SK-MEL-5 (cell line): ENCODE measurements at places on chromosomes 3 and 15. TPM values are rescaled to one million over a fixed set of nuclear protein-coding genes. Genes with fewer than 3 reads are reported as not detected.
A peak's percentile ranks its signal among the peaks of the same experiment; 100 is the strongest.

DNA sequence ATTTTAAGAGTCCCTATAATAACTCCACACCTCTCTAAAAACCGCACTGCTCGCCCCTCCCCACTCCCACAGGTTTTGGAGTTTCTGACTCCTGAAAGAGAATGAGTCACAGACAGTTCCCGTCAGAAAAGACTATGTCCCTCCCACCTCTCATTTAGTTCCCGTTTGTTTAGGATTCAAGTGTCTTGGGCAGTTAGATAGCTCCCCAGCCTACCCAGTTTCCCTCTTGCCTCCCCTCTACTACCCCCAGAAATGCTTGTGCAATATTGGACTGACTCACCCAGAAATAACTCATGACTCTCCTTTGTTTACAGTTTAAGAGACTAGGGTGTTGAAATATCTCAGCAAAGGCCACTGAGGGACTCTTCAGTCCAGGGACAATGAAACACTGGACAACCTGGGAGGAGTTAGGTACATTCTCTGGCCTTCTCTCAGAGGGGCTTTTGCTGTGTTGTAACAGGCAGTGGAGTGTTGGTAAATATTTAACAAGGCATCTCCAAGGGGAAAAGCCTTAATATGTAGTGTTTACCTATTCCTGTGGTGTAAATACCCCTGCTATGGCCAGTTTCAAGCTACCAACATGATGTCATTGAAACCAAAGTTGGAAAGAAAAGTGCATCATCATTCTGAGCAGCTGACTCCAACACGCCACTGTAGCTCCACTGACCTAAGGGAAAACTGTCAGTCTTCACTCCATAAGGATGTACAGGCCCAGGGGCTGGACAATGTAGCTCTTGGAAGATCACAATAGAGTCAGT lies 96.1 kb upstream of the CHD2 start:
- peak; percentile 90 for DNase-seq

- no peak for DNase-seq
Measured at GRCh38 chr3:106488331-106488730, 619.5 kb upstream of the CBLB start.

DNA sequence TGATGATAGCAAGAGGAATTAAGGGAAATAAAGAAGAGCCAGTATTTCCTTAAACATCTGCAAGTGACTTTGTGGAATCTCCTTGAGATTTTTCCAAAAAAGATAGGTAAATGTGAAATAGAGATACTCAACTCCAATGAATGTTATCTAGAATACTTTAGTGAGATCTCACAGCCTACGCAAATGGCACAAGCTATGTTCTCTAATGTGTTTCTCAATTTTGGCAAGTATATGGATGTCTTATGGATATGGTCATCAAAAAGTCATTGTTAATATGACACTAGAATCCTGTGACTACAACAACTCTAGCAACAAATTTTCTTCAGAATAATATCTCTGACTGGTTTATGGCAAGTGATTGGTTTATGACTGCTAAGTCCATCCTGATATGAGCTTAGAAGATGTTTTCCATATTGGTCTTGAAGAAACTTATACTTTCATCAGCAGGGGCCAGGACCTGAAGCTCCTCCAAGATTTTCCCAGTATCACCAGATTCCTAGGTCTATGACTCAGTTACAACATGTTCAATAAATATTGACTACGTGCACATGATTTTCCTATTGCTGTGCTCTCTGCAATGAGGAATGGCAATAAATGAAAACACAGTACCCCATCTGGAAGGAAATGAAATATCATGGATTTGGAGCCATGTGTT lies 170.9 kb upstream of the THBS1 start:
- no peak for DNase-seq

DNA sequence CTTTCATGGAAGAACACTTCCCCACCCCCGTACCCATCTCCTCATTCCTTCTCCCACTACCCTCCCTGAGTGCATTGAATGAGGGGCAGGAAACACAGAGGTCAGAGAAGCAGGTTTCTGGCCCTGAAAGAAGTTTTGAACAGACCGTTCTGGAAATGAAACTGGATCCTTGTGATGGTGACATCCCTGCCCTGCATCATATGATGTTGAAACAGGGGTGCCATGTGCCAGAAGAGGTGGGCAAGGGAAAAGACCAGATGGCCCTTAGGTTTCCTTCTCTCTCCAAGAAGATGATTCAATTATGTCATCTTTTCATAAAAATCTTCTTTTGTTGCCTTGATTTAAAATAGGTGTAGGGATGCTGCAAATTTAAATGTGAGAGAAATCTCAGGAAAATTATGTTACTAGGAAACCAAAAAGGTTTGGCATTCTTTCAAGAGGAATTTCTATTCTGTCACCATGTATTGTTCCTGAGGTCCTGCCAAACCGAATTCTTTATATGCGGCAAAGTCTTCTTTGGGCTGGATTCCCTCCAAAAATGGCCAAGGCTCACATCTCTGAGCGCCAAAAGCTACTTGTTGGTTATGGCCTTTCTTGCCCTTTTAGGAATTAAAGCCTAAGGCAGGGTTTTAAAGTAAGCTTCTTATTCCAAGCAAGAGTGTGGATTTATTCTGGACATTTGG lies 19.9 kb upstream of the TNFAIP8L3 start:
- no peak for DNase-seq

- DNase-seq, result no peak
Measured at GRCh38 chr3:17964108-17964507, 221.7 kb upstream of the TBC1D5 start.

- DNase-seq, result no peak
Measured at GRCh38 chr3:61601831-61602230, 40.5 kb downstream of the PTPRG start.

DNA sequence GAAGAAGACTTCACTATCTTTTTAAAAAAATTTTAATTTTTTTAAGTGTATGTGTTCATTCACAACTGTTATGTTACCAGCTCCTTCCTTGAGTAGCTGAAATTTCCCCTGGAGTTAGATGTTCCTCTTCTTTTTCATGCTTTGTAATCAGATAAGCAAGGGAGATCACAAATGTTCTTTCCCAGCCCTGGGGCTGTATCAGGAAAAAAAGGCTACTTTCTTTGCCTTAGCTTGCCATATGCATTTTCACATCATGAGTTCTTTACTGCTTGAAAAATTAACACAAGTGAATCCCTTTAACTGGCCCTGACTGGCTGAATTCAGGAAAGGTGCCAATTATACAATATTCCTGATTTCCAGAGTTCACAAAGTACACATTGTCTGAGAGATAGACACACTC lies 353.2 kb upstream of the ATP11B start:
- peak; percentile 97 for DNase-seq

GRCh38 chr3:169811631-169812331 lies 889 bp upstream of the LRRIQ4 start:
- peak; percentile 15 for DNase-seq

GRCh38 chr15:53586799-53587198 lies 172.7 kb downstream of the WDR72 start:
- DNase-seq, result peak; percentile 86

DNA sequence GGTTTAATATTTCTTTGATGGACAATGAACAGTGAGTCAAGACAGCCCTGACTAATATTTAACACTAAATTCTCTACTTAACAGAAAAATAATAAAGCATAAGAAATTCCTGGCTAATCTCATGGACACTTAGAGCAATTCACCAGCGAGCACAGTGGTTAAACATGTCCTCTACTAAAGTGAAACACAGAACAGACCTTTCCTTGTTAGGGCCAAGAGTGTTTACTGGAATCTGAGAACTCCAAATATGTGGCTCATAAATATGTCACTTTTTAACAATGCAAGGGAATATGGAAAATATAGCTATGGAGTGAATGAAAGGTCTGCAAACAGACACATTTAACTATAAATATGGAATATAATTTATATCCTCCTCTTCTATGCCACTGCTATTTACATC lies 18.6 kb upstream of the IGSF10 start:
- DNase-seq, result peak; percentile 41

- DNase-seq, result no peak
Measured at GRCh38 chr3:145943952-145944351, 217.0 kb downstream of the PLOD2 start.

DNA sequence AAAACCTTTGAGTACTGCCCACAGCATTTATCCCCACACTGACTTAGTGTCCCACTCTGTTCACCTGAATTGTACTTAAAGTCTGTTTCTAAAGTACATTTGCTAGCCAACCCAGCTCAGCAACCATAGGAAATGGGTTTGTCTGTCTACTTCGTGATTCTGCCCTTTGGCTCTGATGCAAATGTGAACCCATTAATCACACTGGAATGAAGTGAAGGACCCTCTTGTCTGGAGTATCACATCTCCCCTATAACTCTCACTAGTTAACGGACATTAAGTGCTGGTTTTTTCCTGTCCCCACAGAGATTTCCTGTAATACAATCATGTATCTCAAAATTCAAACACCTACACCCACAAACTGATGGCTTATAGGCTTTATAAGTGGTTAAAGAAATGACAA lies 20.5 kb downstream of the EID1 start:
- no peak for DNase-seq

- DNase-seq, result no peak
Measured at GRCh38 chr15:90610190-90610589, 80.5 kb downstream of the CRTC3 start.

DNA sequence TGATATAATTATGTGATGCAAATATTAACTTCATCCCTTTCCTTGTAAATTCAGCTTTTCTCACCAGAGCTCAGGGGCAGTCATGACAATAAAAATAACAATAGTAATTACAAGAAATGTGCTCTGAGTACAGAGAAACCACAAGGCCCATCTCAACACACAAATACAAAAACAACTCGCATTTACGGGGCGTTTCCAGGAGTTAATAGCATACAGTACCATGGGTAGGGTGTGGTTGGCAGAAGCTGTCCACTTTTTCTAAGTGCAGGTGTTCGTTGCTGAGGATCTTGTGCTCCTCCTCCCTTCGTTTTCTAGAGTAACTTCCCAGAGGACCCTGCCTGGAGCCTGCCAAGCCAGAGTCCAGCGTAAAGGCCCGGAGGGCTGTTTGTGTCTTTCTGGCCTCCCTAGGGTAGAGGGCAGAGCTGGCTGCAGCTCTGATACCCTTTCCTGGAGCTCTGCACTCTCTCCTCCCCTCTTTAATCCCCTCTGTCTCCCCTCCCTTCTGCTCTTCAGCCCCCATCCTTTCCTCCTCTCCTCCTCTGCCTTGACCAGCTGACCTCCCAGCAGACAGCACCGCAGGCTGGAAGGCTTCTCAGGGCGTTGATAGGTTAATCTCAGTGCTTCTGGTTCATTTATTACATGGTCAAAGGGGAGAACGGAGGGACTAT lies 11.4 kb downstream of the SEMA3G start:
- no peak for DNase-seq

DNA sequence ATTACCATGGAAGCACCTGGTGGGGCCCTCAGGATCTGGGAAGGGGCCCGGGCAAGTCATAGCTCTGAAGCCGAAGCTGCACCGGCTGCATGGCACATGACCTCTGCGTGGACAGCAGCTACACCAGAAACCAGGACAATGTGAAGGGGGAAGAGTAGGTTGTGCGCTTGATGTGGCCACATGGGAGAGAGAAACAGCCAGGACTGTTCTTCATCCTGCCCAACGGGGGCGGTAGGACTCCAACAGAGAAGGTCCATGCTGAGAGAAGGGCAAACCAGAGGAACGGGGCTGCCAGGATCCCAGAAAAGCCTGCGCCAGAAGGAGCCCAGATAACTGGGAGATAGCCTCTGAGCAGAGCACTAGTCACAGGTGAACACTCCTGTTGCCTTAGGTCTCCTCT lies 54.9 kb upstream of the PRR20G start:
- peak; percentile 53 for DNase-seq

- DNase-seq, result no peak
Measured at GRCh38 chr3:62607287-62608029, 234.1 kb upstream of the FEZF2 start.

- no peak for DNase-seq
Measured at GRCh38 chr15:64909546-64909945, 2.2 kb upstream of the ANKDD1A start.

DNA sequence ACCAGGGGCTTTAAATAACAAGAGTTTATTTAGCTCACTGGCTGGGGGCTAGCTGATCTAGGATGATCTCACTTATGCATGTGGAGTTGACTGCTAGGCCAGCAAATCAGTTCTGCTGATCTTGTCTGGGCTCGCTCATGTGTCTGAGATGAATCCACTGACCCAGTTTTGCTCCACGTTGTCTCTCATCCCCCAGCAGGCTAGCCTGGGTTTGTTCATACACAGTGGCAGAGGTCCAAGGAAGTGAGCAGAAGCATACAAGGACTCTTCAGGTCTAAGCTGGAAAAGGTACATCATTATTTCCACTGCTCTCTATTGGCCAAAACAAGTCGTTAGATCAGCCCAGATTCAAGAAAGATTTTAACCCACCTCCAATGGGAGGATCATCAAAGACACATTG lies 238.0 kb downstream of the PLCL2 start:
- no peak for DNase-seq

Gene CNTN3
- total RNA-seq, result 0.16 and 0.37 TPM in 2 replicates

Gene PLA1A
- total RNA-seq, result 41.4 and 42.0 TPM in 2 replicates

Gene SMCO1
- total RNA-seq, result not detected in 2 replicates

Gene NPAP1
- not detected in 2 replicates for total RNA-seq
